Esophagus squamous epithelium (tissue), 5 donors: ENCODE measurements at places on chromosomes 2 and 18.

DNA sequence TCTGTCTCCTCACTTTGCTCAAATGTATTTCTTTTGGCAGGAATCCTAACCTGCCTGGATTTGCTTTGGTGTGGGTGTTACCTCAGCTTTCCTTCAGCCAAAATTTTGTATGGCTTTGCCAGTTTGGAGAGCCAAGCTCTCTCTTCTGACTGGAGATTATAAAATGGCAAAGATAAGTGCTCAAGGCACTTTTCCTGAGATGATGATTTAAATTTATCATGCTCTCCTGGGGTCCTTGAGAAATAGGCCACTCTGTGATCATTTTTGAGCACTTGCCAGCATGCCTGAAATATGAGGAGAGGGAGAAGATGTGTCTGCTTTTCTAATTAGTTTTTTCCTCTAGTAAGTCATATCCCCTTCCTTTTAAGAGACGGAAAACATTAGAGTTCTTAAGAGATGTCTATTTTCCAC lies 683.0 kb downstream of the SLC4A3 start:
- no peak for DNase-seq

DNA sequence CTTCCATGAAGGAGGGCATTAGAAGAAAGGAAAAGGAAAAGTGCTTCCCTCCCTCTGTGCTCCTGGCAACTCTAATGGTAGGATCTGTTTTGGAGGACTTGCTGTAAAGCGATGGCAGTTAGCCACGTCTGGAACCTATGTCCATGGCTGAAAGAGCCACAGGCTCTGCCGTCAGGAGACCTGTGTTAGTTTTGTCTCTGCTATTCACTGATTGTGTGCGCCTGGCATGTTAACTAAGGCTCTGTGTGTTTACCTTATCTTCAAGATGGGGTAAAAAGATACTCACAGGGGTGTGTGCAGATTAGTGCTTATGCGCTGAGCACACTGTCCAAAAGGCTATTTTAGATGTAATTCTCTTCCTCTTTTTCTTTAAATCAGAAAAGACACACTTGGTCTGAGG lies 109.8 kb upstream of the LTBP1 start:
- DNase-seq, result no peak

- no peak for DNase-seq
These were observed 95.9 kb downstream of the ZFP36L2 start for GRCh38 chr2:43130548-43130875.

- DNase-seq, result no peak
These were observed 116.4 kb downstream of the ZNF521 start for GRCh38 chr18:25235401-25236042.

GRCh38 chr2:96521219-96521618 lies 15.3 kb upstream of the ARID5A start:
- DNase-seq, result no peak

- no peak for DNase-seq
These were observed 33.2 kb upstream of the YES1 start for GRCh38 chr18:845152-845819.

DNA sequence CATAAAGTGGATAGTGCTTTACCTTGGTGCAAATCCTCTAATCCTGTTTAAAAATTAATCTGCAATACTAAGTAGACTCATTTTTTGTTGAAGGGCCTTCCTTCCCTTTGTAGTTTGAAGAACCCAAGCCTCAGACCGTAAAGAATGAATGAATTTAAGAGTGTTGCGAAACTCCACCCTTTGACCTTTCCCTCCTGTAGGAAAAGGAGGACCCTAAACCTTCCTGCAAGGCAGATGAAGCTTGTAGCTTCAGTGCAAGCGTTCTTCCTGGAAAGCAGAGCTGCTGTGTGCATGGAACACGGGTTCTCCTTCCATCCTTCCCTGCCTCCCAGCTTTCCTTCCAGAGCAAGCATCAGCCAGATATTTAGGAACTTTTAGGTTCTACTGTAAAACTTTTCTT lies 1.7 kb downstream of the IMPA2 start:
- no peak for DNase-seq

DNA sequence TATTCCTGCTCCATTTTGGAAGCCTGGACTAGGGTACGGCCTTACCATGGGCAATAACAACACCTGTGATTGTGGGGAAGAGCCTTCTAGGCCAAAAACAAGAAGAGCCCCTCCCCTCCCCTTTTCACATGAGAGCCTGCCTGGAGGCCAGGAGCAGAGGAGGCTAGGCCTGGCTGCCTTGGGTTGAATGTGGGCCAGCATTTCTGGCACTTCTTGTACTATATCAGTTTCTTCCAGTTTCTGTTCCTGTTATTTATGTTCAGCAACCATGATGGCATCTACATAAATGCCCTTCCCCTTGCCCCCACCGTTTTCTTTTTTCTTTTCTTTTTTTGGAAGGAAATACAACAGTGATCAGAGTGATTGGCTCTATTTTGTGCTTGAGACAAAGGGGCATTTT lies 58.4 kb downstream of the KCTD18 start:
- no peak for DNase-seq

- no peak for DNase-seq
These were observed 44.7 kb upstream of the EML6 start for GRCh38 chr2:54678719-54679118.

DNA sequence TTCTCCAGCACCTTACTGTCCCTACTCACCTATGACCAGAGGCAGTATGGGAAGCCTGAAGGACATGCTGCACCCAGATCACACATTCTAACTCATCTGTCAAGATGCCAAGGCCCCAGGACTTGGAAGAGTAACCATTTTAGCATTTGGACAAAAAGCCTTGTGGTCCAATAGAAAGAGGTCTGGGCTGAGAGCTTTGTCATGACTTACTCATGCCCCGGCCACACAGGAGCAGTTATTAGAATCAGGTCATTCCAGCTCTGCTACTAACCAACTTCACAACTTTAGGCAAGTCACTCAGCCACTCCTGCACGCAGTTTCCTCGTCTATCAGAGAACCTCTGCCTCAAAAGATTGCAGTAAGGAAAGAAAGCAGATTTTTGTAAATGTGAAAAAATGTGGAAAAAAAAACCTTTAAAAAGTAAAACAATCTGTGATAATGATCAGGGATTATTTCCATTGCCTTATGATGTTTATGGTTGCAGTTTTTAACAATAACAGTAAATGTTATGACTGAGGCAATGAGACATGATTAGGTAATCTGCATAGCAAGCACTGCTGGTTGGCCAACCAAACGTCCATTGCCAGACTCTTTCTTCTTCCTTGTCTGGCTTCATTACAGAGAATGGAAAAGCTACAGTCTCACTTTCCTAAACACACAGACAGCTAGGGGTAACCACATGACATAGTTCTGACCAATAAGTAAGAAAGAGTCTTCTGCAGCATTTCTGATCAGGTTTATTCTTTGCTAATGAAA lies 255.4 kb upstream of the CHAC2 start:
- DNase-seq, result no peak

DNA sequence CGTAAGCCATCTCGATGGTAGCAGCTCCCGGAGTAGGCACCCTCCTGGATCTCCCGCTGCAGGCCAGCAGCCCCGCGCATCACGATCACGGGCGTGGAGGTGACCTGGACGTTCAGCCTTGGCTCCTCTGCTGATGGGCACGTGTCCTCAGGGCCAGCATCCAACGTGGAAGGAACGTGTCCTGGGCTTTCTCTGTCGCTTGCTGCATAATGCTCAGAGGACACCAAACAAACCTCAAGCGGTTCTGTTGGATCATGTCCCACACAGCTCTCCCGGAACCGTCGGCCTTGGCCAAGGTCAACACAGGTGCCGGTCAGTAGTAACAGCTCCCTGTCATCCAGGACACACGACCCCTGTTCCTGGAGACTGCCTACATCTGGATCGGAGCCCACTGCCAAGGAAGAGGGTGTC lies 23.1 kb downstream of the PASK start:
- DNase-seq, result no peak

- DNase-seq, result no peak
These were observed 256.7 kb upstream of the FN1 start for GRCh38 chr2:215692387-215693079.

GRCh38 chr2:26273501-26273900 lies 28.8 kb downstream of the HADHB start:
- no peak for DNase-seq

DNA sequence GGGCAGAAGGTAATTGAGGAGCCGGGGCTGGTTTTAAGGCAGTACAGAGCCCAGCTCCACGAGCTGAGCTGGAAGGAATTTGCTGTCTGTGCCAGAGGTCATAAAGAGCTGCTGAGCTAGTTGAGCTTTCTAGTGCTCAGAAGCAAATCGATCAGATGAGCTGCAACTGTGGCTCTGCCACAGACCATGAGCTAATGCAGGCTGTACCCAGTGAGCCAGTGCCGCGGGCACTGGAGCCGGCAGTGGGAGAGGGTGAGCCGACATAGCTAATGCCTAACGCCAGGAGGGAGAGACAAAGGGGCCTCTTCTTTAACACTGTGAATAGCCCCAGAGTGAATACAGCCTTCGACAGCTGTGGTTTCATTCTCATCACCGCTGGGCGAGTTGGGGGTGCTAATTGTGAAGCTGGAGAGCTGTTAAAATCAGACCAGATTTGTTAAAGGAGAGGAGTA lies 410.1 kb upstream of the TCF4 start:
- DNase-seq, result no peak

- DNase-seq, result no peak
These were observed 173.8 kb downstream of the SEPTIN10 start for GRCh38 chr2:109439986-109440385.

DNA sequence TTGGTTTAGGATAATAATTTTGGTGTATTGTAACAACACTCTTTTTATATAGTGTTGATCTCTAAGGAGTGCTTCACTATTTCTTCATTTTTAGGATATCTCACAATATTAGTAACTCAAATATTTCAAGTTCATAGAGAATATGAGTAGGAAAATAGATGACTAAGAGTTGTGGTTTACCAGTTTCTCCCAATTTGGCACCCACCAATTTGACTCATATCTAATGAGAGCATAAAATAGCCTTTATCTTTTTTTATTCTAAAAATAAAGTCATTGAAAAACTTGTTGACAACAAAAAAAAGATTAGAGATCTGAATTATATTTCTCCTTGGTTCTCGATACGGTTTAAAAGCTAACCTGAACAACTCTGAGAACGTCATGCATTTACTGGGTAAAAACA lies 204.0 kb downstream of the PARD3B start:
- DNase-seq, result no peak

GRCh38 chr2:48356701-48357325 lies 173.1 kb upstream of the STON1 start:
- DNase-seq, result no peak

GRCh38 chr18:43751835-43752234 lies 474.5 kb upstream of the SYT4 start:
- no peak for DNase-seq

DNA sequence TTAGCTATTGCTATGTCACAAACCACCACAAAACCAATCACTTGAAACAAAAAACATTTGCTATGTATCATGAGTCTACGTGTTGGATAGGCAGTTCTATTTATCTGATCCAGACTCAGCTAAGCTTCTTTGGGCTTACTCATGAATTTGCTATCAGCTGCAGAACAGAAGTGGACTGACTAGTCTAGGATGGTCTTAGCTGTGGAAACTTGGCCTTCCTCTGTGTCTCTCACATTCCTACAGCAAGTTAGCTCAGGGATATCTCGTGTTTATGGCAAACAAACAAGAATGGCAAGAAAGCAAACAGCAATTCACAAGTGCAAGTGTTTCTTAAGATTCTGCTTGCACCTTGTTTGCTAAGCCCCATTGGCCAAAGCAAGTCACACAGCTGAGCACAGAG lies 288.0 kb upstream of the TNP1 start:
- no peak for DNase-seq

- no peak for DNase-seq
These were observed 67.2 kb upstream of the UBXN4 start for GRCh38 chr2:135674453-135674852.

DNA sequence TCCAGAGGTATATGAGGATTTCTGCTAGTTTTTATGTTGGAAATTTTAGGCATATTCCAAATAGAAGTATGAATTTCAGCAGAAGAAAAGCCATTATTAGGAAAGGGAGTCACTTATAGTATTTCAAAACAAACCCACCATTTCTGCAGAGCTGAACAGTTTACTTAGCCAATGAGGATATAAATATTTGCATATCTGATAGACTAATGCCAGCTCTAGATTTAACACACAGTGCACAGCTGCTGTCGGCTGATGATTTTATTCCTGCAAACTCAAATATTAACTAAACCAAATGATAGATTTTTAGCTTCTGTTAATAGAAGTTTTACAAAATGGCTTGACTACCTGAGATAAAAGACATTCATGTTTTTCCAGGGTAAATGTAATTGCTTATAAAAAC lies 375.8 kb upstream of the FANCL start:
- DNase-seq, result no peak

DNA sequence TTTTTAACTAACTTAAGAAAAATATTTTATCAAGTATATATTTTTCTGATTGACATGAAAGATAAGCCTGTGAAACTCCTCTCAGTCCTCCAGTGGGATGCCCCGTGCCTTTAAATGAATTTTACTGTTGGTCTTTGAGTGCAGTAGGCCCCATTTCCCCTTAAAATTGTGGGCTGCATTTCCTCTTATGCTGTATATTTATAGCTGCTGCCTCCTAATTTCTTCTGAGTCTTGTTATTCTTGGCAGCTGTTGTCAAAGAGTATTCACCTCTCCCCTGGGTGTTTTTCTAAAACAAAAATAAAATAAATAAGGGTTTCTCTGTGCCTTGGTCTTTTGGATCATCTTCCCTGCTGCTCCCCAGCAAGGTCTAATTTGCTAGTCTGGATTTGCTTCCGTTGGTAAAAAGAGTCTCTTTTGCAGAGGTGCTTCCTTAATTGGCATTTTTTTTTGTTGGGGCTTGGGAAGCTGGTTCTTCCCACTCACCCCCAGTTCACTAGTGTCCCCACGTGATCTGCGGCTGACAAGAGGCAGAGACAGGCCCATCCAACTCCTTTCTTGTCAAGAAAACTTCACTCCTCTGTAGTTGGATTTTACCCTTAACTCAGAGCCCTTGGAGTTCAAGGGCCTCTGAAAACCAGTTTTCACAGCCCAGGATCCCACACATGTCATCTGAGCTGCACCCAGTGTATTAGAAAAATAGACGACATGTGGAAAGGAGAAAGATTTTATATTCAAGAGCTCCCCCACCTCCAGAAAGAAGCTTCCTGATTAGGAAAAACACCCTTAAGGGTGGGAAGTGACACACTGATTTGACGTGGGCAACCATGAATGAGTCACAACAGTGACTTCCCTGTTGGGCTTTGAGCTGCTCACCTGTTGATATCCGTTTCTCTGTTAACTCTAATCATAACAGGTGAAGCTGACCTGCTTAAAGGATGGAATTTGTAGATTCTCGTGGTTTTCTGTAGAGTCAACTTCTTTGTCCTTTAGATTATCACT lies 431.5 kb downstream of the DCDC2C start:
- no peak for DNase-seq

GRCh38 chr2:15681089-15681885 lies 89.6 kb downstream of the DDX1 start:
- DNase-seq, result no peak

- no peak for DNase-seq
These were observed 48.6 kb downstream of the PUM2 start for GRCh38 chr2:20302019-20302418.

DNA sequence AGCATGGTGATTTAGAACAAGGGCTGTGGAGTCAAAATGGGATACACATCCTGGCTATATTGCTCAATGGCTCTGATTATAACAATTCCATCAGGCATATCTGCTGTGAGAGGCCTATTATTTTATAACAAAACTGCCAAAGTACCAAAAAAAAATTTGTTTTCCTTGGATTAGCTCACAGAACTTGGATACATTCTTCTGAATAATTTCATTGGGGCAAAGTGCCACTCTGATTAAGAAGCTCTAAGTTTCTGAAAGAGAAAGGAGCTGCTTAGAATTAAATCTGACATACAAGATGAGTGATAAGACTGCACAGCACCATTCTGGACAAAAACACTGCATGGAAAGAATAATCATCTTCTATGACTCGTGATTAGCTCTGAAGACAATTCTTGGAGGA lies 85.7 kb downstream of the SMC6 start:
- no peak for DNase-seq
